ENCODE measurements at places on chromosomes 2 and 18.

DNA sequence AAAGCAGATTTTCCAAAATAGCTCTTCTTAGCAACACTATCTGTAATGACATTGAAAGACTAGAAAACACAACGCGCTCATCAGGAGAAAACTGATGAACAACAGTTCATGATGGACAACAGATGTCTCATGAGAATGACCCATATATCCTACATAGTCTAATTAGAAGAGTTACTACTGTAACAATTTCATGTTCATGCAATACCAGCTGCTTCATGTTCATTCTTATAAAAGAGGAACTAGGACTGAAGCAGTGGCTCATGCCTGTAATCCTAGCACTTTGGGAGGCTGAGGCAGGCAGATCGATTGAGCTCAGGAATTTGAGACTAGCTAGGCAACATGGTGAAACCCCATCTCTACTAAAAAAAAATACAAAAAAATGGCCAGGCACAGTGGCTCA lies 22.7 kb downstream of the TRAPPC8 start:
- no peak for DNase-seq

DNA sequence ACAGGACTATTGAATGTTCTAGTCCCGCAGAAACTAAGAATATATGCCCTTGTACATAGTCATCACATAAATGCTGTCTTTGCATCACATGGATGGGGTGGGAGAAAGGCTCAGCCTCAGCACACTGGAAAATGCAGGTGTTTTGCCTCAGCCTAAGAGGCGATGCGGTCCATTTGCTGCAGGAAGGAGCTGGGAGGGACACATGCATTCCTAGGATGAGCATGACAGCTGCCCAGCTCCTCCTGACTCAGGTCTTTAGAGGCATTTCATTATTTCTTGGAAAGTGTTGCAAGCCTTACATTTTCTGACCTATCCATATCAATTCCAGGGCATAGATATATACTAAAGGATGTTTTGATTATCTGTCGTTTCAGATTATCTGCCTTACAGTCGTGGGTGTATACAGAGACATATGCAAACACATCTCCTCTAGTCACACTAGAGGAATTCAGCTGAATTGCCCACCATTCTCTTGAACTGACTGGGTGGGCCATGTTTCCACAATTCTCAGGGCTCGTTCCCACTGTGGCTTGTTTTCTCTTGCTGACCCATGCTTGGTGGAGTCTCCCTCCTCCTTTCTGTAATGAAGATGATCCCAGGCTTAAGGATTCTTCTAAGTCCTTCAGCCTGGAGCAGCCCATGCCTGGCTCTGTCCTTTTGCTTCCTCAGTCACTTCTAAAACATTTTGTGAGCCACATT lies 156.9 kb downstream of the SETBP1 start:
- DNase-seq, result no peak

- DNase-seq, result no peak
These were observed 15.8 kb downstream of the PTPN18 start for GRCh38 chr2:130371723-130372054.

- DNase-seq, result no peak
These were observed 119.6 kb upstream of the MSTN start for GRCh38 chr2:190182071-190182524.

DNA sequence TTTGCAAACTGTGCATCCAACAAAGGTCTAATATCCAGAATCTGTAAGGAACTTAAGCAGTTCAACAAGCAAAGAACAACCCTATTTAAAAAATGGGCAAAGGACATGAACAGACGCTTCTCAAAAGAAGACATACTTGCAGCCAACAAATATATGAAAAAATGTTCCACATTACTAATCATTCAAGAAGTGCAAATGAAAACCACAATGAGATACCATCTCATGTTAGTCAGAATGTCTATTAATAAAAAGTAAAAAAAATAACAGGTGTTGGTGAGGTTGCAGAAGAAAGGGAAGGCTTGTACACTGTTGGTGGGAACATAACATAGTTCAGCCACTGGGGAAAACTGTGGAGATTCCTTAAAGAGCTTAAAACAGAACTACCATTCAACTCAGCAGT lies 126.2 kb downstream of the NAT8 start:
- DNase-seq, result no peak

- no peak for DNase-seq
These were observed 50.9 kb upstream of the PLB1 start for GRCh38 chr2:28444956-28445355.

GRCh38 chr2:160253440-160254188 lies 53.5 kb upstream of the ITGB6 start:
- no peak for DNase-seq

DNA sequence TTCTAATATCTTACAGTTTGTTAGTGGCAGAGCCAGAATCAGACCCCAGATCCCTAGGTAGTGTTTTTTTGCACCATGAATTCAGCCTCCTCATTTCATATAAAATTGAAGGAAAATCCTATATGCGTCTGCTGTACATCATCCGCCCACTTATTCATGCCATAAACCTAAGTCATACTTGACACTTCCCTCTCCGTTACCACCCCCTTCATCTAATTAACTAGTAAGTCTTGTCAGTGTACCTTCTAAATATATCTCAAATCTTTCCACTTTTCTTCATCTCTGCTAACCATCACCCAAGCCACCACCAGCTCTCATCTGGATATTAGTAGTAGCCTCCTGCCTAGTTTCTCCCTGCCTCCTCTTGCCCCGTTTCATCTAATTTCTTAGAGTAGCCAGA lies 248.7 kb upstream of the SIX3 start:
- DNase-seq, result no peak

GRCh38 chr18:23826850-23827620 lies 137.8 kb downstream of the LAMA3 start:
- DNase-seq, result no peak

GRCh38 chr18:33605250-33605649 lies 27.2 kb downstream of the ASXL3 start:
- DNase-seq, result no peak

DNA sequence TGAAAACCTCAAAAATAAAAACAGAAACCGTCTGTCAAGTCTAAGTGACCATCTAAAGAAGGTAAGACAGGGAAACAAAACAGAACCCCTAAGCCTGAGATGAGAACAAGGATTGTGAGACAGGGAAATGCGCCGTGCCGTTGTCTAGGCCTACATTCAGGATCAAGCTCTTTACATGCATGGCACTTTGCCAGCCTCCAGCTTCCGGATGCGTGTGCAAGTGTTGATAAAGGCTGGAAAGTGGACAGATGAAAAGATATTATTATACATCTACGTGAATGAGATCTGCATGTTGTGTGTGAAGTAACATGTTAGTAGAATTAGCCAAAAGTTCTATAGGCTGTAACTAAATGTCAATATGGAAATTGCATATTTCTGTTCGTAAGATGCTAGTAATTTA lies 28.6 kb upstream of the TMEM87B start:
- DNase-seq, result no peak

- peak; percentile 57 for DNase-seq
These were observed 156.4 kb upstream of the MMADHC start for GRCh38 chr2:149743842-149744448.

DNA sequence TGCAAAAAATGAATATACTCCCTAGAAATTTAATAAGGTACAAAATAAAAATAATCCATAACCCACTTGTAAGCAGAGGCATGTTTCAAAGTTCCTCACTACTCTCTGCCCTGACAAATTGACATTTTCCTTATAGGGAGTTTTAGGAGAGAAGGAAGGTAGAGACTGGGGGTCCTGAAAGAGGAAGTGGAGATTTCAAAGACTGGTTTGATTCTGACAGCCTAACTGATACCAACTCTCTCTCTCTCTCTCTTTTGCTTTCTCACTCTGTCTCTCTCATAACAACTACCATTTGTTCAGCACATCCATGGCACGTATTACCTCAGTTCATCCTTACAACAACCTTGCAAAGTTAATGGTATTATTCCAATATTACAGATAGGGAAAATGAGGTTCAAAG lies 18.6 kb downstream of the FZD7 start:
- DNase-seq, result no peak

DNA sequence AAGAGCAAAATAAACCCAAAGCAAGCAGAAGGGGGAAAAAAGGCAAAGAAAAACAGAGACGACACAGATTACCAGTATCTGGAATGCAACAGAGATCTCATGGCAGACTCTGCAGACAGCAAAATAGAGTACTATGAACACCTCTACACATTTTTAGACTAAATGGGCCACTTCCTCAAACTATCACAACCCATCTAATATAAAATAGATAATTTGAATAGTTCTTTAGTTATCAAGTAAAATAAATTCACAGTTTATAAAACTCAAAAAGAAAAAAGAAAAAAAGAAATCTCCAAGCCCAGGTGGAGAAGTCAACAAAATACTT lies 16.6 kb downstream of the SESTD1 start:
- no peak for DNase-seq

GRCh38 chr2:171512014-171512413 lies 10.3 kb upstream of the CYBRD1 start:
- no peak for DNase-seq

GRCh38 chr2:67579806-67580205 lies 182.7 kb downstream of the ETAA1 start:
- no peak for DNase-seq

GRCh38 chr18:45510656-45511055 lies 104.6 kb upstream of the SLC14A2 start:
- DNase-seq, result no peak

DNA sequence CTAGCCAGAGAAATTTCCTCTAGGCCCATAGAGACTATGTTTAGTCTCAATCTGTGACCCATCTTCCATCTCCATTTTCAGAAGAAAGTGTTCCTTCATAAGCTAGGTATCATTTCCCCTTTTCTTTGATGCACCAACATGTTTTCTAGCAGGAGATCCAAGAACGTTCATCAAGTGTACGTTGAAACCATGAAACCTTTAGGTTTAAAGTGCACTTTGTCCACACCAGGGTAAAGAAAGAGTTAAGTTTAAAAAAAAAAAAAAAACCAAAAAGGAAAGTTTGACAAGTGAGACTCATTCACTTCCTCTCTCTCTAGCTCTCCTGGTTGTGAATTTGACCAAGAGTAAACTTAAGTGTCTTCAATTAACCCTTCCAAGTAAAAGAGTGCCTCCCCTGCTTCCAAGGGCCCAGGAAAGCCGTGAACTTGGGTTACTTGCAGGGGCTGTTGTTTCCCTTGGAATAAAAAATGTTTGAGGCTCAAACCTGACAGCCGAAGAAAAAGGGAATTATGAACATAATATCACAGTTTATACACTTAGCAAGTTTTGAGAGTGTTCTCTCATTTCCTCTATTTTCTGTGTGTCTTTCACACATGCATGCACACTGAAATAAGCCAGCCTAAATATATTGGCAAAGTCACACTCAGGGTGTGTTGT lies 56.7 kb downstream of the LBH start:
- DNase-seq, result no peak

DNA sequence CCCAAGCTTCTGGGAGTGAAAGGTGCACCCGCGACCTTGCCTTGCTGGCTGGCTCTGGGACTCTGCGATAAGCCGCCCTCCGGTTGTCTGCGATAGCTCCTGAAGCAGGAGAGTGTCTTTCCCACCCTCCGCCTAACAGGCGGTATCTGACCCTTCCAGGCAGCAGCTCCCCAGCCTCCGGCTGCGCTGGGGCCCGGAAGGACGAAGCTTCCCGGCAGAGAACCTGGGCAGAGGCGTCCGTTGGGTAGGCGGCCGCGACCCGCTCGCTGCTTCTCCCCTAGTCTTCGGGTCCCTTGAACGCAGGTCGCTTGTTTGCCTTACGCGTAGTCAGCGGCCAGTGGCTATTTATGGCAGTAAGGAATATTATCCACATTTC lies 446 bp upstream of the RHBDD1 start:
- DNase-seq, result no peak

- DNase-seq, result peak; percentile 67
These were observed at the start of gene RNF152 for GRCh38 chr18:61892683-61893308. Gene RNF152 (minus strand): TSS chr18:61893007. CDS start chr18:61816463, 76,544 bp downstream.

- no peak for DNase-seq
These were observed 42.1 kb upstream of the SNED1 start for GRCh38 chr2:240956171-240956934.

GRCh38 chr2:169298007-169298406 lies 64.3 kb downstream of the LRP2 start:
- no peak for DNase-seq

DNA sequence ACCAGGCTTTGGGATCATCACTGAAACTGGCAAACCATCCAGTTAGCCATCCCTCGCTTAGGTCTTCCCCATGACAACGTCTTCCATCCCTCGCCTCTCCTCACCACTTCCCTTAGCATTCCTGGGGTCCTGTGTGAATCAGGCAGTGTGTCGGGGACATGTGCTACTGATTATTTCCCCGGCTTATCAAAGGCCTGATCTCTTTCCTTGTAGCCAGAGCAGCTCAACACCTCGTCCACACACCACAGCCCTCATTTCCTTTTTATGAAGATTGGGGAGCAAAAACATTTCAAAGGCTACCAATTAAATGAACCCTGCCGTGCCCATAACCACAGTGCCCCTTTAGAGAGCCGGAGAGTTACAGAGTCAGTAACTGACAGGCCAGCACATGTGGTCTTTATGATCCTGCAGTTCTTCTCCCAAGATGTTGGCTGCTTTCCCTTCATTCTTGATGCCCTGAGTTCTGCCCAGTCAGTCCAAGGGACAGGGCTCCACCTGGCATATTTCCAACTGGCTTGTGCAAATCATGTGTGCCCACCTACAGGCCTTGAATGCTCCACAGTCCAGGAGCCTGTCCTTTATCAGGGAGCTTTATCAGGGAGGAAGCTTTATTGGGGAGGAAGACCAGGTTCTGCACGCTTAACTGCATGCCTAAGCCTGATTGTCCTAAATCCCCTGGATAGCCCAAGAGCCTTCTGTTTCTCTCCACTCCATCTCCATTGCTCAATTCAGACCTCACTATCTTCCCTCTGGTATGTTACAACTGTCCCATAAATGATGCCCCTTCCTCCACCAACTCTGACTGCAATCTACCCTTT lies 343.1 kb downstream of the CYRIA start:
- no peak for DNase-seq

- DNase-seq, result peak; percentile 12
These were observed 31.5 kb upstream of the SCG2 start for GRCh38 chr2:223633656-223634055.

DNA sequence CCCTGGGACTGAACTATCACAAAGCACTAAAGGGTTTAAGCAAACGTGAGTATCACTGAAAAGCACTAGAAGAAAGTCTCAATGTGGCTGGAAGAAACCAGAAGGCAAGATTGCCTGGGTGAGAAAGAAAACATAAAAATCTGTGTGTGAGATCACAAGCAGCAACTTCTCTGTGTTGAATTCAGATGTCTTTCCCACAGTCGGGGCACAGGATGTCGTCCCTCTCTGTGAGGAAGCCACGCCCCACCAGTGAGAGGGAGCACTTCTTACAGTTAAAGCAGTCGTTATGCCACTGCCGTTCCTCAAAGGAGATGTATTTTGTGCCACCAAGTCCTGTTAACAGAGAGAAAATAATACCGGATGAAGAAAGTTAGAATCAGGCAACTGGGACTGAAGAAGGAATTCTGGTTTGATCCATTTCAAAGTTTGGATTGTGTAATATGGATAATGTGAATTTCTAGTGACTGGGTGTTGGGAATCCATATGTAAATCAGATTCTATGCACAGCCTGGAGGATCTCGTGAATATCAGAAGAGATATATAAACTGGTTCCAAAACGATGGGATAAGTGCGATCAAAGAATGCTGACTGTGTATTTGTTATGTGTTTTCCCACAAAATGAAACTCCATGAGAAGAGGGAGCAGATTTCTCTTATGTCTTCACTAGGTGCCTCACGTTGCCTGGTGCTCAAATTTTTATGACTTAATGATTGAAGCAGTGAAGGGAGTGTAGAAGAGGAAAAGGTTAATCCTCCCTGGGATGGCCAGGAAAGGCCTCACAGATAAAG lies 24.0 kb downstream of the C2orf49 start:
- DNase-seq, result no peak
